ENCODE measurements at places on chromosomes 7 and 10.

DNA sequence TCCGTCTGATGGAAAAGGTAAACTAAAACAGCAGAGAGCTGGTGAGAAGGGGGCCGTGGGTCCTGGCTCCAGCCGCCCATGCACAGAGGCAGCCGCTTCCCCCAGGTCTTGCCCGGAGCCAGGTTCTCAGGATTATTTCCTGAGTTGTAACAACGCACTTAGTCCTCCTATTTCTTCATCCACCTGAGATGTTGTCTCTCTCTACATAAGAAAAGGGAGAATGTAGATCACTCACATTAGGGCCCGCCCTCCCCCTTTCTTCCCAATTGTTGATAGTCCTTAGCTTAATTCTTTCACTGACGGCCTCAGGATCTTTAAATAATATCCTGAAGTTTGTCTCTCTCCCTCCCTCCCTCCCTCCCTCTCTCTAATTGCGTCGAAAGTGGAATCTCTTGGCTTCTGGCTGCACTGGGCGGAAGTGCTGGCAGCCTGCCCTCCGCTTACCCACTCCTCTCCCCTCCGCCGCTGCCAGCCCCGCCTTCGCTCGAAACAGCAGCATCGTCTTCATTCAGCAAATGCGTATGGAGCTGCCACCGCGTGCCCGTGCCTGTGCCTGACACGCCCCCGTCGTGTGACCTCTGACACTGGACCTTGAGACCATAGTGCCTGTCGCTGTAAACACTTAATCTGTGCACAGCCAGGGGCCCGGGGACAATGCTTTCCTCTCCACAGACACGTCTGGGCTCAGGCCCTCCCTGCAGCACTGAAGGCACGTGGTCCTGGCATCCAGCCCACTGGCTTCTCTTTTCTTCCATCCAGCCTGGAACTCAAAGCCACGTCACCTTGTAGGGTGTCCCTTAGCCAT, 174.5 kb upstream of the PPP2R2D start:
- DNase-seq, result no peak

DNA sequence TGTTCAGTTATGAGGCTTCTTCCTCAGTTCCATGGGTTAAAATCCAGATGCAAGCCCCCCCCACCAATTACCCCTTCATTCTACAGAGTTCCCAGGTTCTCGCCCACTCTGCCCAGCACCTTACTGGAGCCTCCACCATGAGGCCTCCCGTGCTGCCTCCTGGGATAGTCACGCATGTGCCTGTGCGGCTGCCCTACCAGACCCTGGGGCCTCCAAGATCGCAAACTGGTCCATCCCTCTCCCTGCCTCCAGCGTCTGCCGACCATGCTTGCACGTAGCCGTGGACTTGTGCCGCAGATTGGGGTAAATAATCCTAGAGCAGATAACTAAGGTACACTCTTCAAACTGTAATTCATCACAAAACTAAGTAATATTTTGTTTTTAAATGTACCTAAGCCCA, 611.2 kb downstream of the PTPRN2 start:
- DNase-seq, result no peak

GRCh38 chr10:124381011-124381611, 37.6 kb downstream of the OAT start:
- DNase-seq, result no peak

- no peak for DNase-seq
These were observed 11.3 kb upstream of the FXYD4 start for GRCh38 chr10:43360086-43360485.

DNA sequence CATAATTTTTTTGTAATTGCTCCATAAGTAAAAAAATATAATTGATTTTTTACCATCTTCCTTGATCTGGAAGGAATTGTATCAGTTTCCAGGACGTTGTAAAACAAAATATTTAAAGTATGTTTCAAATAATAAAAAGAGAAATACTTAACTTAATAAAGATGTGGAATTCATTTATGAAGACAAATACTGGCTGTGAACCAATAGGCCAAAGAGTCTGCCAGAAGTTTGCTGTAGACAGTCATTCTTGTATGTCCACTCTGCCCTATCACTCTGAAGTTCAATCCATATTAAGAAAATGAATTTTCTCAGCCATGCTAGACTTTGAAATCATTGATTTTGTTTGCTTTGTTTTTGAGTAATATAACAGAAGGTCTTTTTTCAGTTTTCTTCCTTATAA, 256.4 kb downstream of the TRIL start:
- no peak for DNase-seq

- no peak for DNase-seq
These were observed 34.9 kb downstream of the COA1 start for GRCh38 chr7:43694399-43694748.

- peak; percentile 63 for DNase-seq
These were observed 10.5 kb upstream of the GRID1 start for GRCh38 chr10:86376852-86377796.

GRCh38 chr7:37714606-37715005, 31.0 kb downstream of the GPR141 start:
- no peak for DNase-seq

GRCh38 chr7:108310351-108310750, 145.9 kb downstream of the NRCAM start:
- DNase-seq, result no peak

GRCh38 chr10:693506-693905, 4.0 kb upstream of the DIP2C start:
- DNase-seq, result no peak

GRCh38 chr10:88754287-88754686, 5.5 kb upstream of the LIPN start:
- no peak for DNase-seq

DNA sequence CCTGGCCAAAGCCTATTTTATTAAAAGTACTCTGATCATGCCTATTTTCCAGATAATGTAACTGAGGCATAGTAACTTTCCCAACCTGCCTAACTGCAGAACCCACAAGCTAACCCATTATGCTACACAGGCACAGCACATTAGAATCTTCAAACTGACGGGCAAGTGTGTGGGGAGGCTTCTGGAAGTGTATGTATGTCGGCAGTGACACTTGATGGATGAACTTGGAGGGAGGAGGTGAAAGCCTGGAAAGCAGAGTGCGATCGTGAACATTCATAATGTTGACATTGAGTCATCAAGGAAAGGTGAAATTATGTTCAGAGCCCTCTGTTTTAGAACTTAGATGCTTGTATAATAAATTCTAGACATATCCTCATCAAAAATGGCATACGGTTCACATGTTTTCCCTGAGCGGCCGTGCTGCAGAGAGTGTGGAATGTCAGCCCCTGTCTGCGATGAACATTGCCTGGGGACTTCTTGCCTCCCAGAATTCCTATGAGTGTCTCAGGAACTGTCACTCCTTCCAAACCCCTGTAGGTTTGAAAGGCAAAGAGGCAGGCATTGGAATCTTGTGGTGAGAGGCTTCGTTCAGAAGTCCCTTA, 102.4 kb downstream of the SLIT1 start:
- DNase-seq, result no peak

DNA sequence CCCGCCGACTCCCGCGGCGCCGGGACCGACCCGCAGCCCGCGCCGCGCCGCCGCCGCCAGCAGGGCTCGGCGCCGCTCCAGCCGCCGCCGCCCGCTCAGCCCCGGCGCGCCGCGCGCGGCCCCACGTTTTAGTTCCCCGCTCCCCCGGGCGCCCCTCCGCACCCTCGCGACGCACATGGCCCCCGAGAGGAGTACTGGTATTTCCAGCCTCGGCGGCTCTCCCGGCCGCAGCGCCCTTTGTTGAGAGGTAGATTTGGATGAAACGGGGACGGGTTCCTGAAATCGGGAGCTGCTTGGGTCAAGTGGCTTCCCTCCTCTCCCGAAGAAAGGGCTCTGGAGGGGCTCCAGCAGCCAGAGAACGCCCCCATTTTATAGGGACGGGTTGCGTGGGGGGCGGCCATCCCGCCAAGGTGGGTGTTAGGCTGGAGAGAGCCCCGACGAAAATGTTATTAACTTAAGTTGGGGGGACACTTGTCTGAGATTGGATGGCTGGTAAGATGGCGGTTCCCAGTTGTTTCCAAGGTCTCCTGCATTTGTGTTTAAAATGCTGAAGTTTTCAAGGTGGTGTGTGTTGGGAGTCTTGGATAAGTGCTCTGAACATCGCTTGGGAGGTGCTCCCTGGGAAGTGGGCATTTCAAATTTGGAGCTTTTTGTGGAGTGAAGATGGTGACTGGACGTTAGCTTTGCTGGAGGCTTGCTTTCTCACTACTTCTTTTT, 1.2 kb downstream of the BMI1 start:
- DNase-seq, result peak; percentile 15

DNA sequence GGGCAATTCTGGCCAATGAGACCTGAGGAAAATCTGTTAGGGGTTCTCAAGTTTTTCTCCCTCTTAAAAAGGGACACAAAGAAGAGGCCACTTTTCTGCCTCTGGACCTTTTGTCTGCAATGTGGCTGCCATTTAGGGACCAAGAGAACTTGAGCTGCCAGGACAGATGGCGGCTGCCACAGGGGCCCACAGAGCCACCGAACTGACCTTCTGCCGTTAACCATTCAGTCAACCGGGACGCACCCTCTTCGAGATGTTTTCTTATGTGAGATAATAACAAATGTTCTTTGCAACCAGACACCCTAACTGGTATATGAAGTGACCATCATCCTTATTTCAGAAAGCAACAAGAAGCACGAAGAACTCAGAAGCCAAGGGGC, 29.2 kb downstream of the GSDME start:
- DNase-seq, result no peak

DNA sequence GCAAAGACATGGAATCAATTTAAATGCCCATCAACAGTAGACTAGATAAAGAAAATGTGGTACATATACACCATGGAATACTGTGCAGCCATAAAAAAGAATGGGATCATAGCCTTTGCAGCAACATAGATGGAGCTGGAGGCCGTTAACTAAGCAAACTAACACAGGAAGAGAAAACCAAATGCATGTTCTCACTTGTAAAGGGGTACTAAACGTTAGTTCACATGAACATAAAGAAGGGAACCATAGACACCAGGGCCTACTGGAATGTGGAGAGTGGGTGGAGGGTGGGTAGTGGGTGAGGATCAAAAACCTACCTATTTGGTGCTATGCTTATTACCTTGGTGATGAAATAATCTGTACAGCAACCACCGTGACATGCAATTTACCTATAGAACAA, 78.4 kb upstream of the GSDME start:
- DNase-seq, result no peak

GRCh38 chr10:95560278-95561176, 644 bp downstream of the SORBS1 start:
- DNase-seq, result peak; percentile 46

GRCh38 chr10:45001381-45002148, 842 bp downstream of the ZNF22 start:
- DNase-seq, result peak; percentile 6

- DNase-seq, result no peak
These were observed 28.3 kb upstream of the OLAH start for GRCh38 chr10:15015451-15015850.

GRCh38 chr7:129368389-129368986, 65.7 kb upstream of the STRIP2 start:
- no peak for DNase-seq

- no peak for DNase-seq
These were observed 607.5 kb downstream of the SORCS1 start for GRCh38 chr10:106557053-106557452.

- DNase-seq, result no peak
These were observed 33.2 kb downstream of the BLVRA start for GRCh38 chr7:43791665-43792064.
